GM04503 (cell line): ENCODE measurements at places on chromosomes 3 and 15.

DNA sequence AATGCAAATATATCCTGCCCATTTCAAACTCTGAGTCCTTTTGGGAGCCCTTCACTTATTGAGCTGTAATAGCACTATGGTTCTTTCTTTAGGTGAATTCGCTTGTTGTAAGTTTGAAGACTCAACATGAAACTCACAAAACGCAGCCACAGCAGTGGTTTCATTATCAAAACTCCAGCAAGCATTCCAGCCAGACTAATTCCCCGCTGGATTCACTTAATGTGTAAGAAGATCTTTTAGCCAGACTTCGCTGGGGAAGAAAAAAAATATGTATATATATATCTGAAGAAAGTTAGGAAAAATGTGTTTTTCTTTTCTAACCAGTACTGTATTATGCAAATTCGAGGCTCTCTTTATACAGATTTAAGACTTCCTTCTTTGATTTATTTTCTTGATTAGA is 241.1 kb downstream of the WNT5A start:
- DNase-seq, result no peak

- no peak for DNase-seq
Measured at GRCh38 chr3:150917951-150918350, 12.7 kb upstream of the MINDY4B start.

- no peak for DNase-seq
Measured at GRCh38 chr3:138974462-138974861, 27.4 kb downstream of the FOXL2NB start.

GRCh38 chr3:87045473-87045872 is 54.5 kb upstream of the VGLL3 start:
- no peak for DNase-seq
